Caki2 (cell line): ENCODE measurements at places on chromosomes 7 and 10. TPM values are rescaled to one million over a fixed set of nuclear protein-coding genes. Genes with fewer than 3 reads are reported as not detected.

GRCh38 chr10:77667426-77668324 lies 30.1 kb upstream of the KCNMA1 start:
- DNase-seq = no peak

- DNase-seq = no peak
Measured at GRCh38 chr10:43314626-43315495, 48.0 kb upstream of the RASGEF1A start.

GRCh38 chr7:12553416-12553815 lies 17.1 kb upstream of the SCIN start:
- DNase-seq = no peak

GRCh38 chr7:36600869-36601530 lies 123.3 kb downstream of the AOAH start:
- DNase-seq = peak; percentile 81

DNA sequence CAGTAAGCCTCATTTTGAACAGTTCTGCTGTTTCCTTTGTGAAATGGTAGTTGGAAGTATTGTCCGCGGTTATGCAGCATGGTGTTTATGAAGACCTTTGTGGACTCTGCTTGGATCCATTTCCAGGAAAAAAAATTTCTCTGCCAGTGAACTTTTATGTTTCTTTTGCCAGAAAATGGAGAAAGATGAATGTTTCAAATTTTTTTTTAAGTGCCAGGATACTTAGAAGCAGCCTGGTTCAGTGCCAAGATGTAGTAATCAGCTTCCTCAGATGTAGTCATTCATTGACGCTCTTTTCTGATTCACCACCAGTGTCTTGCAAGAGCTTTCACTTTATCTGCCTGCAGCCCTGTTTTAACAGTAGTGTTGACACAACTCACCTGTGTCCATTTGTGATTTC lies 258.2 kb downstream of the SDK1 start:
- peak; percentile 60 for DNase-seq

DNA sequence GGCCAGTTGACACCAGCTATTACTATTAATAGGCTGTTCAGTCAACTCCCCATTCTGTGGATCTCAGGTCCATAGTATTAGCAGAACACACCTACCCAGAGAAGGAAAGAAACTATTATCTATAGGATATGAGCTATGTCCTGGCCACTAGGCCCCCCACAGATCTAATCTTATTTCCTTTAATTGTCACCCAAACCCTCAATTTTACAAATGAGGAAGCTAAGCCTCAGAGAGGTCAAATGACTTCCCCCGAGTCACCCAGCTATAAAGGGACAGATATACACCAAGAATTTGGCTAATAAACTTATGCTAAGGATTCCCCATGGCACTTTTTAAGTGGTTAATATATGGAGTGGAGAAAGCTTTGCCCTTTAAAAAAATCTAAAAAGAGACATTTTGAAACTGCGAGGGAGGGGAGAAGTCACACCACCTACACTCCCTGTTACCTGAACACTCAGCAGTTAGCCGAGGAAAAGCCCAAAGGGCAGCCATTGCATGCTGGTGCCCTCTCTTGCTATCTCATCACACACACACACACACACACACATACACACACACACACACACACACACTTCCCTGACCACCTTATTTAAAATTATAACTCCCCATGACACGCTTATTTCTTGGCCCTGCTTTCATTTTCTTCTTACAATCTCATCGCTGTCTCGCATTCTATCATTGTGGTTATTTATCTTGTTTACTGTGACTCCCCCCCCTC lies 157.0 kb upstream of the ADO start:
- DNase-seq = no peak

DNA sequence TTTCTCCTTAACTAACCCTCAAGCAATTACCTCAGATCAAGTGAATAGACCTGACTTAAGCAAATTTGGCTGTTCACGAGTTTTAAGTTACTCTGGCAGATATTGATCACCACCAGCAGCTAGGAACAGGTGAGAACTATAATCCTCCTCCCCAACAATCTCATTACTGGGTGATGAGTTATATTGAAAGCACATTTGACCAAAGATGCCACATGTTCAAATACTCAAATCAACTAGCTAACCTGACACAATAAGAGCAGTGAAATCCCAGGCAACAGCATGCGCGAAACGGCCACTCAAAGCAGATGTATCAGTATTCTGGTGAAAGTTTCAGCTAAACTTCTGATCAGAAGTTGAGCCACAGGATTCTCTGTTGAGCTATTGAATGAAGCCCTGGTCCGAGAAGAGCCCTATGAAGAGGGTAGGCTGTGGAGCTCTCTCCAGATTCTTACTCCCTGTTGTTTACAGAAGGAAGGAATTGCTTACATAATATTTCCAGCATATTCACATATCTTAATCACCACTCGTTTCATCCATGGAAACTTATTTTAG lies 52.6 kb downstream of the CAV1 start:
- no peak for DNase-seq

DNA sequence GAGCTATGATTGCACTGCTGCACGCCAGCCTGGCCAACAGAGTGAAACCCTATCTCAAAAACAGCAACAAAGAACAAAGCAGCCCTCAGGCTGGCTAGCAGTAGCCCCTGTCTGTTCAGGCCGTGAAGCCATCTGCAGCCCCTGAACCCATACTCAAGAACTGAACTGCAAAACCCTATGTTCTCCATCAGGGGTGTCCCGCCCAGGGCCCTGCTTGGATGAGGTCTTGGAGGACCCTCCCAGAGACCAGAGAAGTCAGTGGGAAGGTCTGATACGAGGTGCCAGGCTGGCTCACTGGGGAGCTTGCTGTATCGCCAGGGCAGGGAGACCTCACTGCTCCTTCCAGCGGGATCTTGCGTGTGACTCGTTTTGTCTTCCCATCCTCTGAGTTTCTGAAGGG lies 39.3 kb downstream of the RBM17 start:
- DNase-seq = no peak

GRCh38 chr10:13201132-13201531 lies 33.0 kb downstream of the UCMA start:
- DNase-seq = no peak

DNA sequence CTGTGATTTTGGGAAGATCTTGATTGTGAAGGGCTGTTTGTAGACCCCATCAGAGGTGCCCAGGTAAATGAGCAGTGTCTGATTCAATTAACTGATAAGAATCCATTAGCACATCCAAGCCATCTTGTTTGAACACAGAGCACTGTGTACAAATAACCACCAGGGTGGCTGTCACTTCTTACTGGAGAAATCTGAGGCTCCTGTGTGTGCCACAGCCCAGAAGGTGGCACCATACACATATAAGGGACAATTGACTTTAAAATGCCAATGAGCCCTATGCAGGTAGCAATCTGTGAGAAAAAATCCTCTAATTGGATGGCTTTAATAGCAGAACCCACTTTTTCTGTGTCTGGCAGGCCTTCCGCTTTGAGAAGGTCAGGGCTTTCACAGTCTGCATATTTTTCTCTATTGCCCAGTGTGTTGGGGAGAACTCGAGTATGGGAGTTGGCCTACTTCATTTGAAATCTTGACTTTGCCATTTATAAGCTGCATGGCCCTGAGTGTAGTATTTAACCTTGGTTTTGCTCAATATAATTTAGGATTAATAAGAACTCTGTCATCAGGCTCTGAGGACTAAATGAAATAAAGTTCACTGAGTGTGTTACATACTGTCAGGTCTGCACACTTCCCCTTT lies 517.4 kb downstream of the CCSER2 start:
- no peak for DNase-seq

- DNase-seq = no peak
Measured at GRCh38 chr10:59007307-59008025, 169.0 kb upstream of the PHYHIPL start.

DNA sequence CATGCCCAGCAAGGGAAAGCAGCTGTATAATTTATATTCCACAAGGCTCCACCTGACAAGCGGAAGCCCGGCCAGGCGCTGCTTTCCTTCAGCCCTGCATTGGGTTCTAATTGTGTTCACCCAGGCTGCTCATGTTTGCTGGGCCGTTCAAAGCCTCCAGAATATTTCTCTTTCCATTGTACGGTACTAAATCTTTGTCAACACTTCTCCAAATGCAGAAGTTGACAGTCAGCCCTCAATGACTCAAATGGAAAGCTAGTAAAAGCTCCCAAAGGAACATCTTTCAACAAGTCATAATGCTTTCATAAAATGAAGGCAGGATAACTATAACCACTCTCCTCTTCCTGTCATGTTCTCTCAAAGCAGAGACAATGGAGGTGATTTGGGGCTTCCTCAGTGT lies 17.8 kb upstream of the CPXM2 start:
- no peak for DNase-seq

DNA sequence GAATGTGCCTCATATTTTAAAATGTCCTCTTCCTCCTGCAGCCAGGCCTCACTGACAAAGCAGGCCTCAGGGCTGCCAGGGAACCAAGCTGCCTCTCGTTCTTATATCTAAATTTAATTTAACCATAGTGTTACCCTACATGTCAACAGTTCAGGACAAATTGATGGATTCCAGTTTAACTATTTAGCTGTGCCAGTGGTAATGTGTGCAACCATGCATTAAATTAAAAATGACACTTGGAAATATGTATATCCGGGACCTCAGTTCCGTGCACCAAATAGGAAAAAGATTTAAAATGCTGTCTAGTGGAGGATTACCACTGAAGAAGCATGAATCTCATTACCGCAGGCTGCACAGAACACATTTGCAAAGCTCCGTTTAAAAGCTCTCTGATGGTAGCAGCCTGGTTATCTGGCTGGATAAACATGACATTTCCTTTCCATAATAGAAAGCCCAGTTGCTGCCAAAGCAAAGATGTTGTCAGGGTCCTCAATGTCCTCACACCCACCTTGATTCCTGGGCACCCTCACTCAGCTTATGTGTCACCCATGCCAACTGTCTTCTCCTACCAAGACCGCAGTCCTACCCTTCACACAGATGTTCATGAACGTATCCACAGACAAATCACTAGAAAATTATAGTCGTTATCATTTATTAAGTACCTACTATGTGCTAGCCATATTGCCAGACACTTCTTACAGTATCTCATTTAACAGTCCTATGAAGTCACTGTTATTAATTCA lies 73.3 kb upstream of the FRMD4A start:
- DNase-seq = no peak

GRCh38 chr10:33335801-33336581 lies 1.5 kb upstream of the NRP1 start:
- peak; percentile 87 for DNase-seq

- DNase-seq = no peak
Measured at GRCh38 chr10:88067737-88068136, 204.3 kb downstream of the PTEN start.

GRCh38 chr10:66187053-66187733 lies 738.6 kb upstream of the LRRTM3 start:
- DNase-seq = no peak

DNA sequence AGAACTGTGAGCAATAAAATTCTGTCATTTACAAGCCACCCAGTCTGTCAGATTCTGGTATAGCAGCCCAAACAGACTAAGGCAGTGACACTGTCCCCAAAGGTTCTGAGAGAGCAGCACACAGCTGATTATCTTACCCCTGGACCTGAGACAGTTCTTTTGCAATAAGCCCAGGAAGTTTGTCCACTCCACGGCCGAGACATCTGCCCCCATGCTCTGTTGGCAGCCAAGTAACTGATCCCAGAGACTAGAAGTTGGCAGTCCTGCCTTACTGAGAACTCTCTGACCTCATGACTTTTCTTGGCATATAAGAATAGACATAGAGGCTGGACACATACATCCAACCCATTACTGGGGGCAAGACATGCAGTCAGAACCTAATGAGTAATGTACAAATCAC lies 243.0 kb upstream of the GRB10 start:
- DNase-seq = no peak

DNA sequence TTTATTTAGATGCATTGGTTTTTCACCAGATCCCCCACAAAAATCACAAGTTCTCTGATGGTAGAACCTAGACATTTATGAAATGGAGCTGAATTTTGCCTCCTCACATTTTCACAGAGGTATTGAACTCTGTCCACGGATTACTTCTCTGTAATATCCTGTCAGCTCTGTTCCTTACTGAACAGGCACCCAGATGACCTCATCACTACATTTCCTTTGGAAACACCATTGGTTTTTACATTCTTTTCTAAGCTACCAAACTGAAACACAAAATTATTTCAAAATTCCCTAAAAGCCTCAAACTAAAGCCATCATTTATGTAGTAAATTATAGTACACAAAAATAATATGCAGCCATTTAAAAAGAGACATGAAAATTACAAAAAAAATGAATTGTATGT lies 98.3 kb upstream of the KCNIP2 start:
- no peak for DNase-seq

- no peak for DNase-seq
Measured at GRCh38 chr7:953547-954327, 743 bp downstream of the ADAP1 start.

- peak; percentile 58 for DNase-seq
Measured at GRCh38 chr10:63267414-63268148, 134.5 kb downstream of the NRBF2 start.

DNA sequence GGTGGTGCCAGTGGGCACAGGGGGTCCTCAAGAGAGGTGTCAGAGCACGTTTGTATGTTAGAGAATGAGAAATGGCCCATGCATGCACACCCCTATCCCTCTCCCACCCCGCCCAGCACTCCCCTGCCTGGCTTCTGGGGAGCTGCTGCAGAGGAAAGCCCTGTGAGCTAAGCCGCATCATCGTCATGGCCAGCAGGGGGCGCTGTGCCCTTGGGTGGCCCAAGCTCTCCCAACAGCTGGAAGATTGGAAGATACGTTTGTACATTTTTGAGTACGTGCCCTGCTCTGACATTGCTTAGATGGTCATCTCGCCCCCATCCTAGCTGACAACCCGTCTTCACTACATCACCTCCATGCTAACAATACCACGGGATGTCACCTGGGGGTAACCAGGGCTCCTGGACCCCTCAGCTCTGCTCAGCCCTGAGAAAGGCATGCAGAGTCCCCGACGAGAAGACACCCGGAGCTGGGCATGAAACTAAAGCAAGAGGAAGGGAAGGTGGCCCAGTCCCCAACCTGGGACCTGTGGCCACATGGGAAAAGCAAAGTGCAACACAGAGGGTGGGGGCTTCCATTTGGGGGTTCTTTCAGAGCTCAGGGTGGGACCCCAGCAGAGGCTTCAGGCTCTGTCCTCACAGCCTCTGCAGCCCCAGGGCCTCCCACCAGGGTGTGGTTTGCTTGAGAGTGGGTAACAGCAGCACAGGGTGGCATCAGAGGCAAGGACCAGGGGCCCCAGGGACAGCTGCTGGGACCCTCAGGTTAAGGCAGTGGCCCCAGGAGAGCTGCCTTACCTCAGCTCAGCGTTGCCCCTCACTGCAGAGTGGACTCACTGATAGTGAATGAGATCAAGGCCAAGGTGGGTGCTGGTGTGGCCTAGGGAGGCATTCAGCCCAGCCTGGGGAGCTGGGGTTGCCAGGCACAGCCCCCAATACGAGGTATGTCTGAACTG lies 136.6 kb downstream of the PTPN20 start:
- DNase-seq = peak; percentile 24

- DNase-seq = no peak
Measured at GRCh38 chr10:11824376-11824775, 1.2 kb downstream of the PROSER2 start.

Gene ZNF853
- total RNA-seq = not detected in 2 replicates

Gene GNGT1
- not detected in 2 replicates for total RNA-seq

Gene BMPR1A
- 23.7 and 24.6 TPM in 2 replicates for total RNA-seq

Gene ANKRD61
- total RNA-seq = not detected in 2 replicates

Gene GRM3
- not detected in 2 replicates for total RNA-seq

Gene ANXA8
- 0.68 and 0.72 TPM in 2 replicates for total RNA-seq

Gene HTR5A
- total RNA-seq = not detected in 2 replicates

Gene ZNF273
- total RNA-seq = 1.1 and 8.4 TPM in 2 replicates

Gene HPSE2
- total RNA-seq = not detected in 2 replicates

Gene TAS2R41
- not detected in 2 replicates for total RNA-seq

Gene PTN
- not detected in 2 replicates for total RNA-seq

Gene LGI1
- total RNA-seq = not detected in 2 replicates

Gene PAOX
- total RNA-seq = 12.1 and 16.9 TPM in 2 replicates

Gene ZNF775
- 8.6 and 10.2 TPM in 2 replicates for total RNA-seq

Gene GTF2IRD1
- total RNA-seq = 25.1 and 33.4 TPM in 2 replicates

Gene KLHDC10
- 15.0 and 17.8 TPM in 2 replicates for total RNA-seq

Gene LOXL4
- total RNA-seq = 0.72 and 1.5 TPM in 2 replicates
